Activated CD4-positive, CD25-positive, alpha-beta regulatory T cell treated with anti-CD3 and anti-CD28 coated beads, Interleukin-2, amount 50 U/mL, for 24 hours (primary cell): ENCODE measurements at places on chromosomes 1 and 21.

DNA sequence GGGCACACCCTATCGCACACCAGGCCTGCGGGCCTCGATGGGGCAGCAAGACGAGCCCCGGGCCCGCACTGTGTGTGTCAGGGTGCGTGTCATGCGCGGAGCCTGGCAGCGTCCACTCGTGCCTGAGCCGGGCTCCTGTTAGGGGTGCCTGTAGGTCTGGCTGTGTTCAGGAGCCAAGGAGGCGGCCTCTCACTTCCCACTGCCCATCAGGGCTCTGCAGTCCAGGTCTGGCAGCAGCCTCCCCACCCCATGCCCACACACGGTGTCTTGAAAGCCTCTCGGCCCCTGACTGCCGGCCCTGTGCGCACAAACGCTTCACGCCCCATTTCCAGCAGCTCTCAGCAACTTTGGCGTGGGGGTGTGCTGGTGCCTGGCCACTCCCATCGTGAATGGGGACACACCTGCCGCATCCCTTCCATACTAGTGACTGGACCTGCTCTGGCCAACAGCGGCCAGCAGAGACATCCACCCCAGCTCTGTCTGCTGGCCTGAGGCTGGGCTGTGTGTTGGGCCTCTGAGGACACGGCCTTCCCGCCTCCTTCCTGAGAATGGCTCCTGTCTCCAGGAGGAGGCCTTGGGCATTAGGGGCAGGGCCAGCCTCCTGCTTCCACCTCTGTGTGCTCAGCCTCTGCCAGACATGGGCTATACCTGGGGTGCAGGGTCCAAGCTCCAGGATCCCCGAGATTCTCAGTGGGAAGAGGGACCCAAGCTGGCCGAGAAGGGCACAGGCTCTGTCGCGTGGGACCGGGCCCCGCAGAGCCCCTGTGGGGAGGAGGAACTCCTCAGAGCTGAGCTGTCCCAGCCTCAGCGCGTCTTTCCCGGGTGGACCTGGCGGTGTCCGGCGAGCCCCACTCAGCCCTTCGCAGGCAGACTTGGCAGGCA lies 41.8 kb upstream of the ACTRT2 start:
- no peak for ATAC-seq

DNA sequence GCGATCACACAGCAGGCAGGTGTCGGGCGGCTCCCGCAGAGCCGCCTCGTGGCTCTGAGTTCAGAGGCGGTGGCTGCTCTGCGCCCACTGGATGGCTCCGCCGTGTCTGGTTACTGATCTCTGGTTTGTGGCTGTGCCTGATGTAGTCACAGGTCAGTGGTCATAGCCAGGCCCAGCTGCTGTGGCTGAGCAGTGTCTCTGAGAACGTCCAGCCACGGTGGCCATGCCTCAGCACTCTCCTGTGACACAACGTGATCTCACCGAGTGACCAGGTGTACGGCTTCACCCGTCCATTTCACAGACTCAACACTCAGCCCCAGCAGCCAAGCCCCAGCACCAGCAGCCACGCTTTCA lies 61.2 kb downstream of the KCNN3 start:
- ATAC-seq = no peak

DNA sequence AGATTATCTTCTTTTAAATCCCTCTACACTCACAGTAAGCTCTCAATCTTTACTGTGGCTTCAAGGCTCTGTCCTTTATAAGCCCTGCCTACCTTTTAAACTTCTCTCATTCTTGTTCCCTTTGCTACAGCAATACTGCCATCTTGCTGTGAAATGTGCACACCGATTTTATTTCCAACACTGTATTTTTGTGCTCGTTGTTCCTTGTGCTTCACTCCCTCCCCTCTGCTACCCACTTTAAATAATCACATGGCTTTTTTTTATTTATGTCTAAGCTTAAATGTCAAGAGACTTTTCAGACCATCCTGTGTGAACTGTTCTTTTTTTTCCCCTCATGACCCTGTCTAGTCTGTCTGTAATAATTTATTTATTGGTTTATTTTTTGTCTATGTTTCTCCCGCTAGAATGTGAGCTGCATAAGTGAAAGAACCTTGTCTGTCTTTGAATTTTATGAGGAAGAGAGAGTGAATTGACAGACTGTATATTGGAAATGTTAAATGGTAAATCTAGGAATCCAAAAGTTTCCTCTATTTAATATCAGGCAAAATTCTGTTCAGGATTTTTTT lies 45.7 kb downstream of the ABCD3 start:
- ATAC-seq = no peak

- no peak for ATAC-seq
Measured at GRCh38 chr1:59163268-59164092, 133.4 kb upstream of the FGGY start.

DNA sequence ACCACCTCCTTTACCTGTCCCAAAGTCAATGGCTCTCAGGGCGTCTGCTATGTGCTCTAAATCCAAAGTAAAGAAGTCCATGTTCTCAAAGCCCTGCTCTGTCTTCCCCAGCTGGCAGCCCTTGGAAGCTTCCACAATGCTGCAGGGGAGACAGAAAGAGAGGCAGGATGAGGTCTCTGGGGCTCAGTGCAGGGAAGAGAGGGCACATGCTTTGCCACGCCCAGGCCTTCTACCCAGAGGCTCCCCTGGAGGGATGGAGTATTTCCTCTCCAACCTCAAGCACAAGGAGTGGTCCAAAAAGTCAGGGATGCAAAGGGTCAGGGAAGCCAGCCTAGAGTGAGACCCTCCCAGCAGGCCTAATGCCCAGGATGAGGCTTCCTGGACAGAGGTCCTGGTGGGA lies 10.2 kb downstream of the TRIM63 start:
- ATAC-seq = no peak

DNA sequence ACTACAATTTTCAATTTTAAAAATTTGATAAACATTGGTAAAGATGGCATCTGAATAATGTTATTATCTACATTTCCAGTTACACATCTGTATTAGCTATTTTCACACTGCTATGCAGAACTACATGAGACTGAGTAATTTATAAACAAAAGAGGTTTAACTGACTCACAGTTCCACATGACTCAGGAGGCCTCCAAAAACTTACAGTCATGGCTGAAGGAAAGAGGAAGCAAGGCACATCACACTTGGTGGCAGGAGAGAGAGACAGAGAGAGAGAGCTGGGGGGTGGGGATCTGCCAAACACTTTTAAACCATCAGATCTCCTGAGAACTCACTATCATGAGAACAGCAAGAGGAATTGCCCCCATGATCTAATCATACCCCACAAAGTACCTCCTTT lies 850.0 kb downstream of the LTN1 start:
- ATAC-seq = no peak

DNA sequence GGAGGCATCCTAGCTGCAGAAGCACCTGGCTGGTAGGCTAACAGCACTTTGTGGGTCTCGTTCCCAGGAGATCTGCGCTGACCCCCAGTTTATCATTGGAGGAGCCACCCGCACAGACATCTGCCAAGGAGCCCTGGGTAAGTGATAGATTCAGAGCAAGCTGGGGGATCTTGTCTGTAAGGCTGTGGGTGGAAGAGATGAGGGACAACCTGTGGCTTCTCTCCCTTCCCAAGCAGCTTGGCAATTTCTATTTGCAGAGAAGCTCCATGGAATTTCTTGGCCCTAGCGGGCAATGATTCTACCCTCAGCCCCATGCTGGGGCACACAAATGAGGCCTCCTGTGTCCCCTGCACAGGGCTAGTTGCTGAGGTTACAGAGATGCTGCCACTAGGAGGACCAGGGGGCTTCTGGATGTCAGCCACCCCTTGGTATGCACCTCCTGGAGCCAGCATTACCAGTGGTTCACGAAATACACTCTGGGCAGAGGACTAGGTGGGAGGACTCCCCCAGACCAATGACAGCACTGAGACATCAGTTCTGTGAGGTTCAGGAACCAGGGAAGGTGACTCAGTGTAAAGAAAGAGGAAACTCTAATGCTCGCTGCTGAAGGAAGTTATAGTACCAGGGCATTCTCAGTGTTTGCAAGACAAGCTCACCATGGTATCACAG lies 5.5 kb downstream of the CAPN2 start:
- ATAC-seq = peak; percentile 60

DNA sequence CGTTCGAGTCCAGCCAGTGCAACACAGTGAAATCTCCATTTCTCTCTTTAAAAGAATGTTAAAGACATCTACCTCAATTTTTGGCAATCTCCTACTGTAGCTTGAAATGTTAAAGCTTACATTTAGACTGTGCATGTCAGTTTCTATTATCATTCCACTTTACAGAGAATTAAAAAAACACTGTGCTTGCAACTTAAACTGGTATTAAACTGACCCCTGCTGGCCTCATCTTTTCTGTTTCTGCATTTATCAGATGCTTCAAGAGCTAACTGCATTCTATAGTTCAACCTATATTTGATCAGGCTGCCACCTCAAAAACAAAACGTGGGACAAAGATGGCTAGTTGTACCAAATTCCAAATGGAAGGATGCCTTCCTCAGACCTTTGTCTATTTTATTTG lies 226.5 kb downstream of the SMYD3 start:
- ATAC-seq = no peak

DNA sequence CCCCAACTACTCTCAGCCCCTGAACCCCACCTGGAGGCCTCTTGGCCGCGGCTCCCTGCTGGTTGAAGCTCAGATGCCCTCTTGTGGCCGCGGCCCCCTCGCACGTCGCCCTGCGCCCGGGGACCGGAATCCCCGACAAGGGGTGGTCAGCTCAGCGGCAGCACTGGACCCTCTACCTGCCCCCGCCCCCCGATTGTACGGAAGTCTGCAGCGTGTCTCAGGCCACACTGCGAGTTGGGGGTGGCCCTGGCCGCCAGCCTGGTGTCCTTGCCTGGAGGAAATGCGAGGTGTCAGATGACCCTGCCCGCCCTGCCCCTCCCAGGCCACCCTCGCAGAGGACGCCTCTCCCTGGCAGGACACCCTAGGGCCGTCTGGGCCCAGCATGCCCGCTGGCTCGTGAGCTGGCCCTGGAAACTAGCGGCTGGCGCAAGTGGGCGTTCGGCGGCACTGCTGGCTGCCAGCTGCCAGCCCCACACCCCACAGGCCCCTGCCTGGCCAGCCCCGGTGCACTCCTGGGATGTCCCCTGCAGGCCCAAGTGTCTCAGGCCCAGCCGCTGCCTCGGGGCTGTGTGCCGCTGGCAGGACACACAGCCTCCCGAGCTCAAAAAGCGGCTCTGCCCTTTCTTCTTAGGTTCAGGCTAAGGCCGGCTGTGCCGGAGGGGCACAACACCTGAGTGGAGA lies 60.8 kb downstream of the EDN2 start:
- ATAC-seq = no peak

GRCh38 chr1:205767248-205767647 lies 8.0 kb downstream of the RAB29 start:
- no peak for ATAC-seq

GRCh38 chr1:24707687-24708086 lies 37.6 kb upstream of the CLIC4 start:
- no peak for ATAC-seq

DNA sequence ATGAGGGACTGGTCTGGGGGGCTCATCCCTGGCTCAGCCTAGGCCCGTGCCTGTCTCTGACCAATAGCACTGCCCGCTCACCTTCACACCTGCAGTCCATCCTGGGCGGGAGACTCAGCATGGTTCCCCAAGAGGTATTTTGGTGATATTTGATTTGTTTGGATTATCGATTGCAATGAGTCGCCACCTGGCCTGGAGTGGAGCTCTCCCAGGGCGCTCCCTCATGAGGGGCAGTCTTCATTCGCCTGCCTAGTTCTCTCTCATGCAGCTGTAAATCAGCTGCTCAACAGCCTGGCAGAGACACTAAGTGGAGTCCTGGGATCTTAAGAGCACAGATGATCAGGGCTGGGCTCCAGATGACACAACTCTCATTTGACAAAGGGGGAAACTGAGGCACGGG lies 90.1 kb upstream of the ACTL8 start:
- no peak for ATAC-seq

GRCh38 chr1:195733826-195734225 lies 874.4 kb downstream of the KCNT2 start:
- no peak for ATAC-seq

- ATAC-seq = no peak
Measured at GRCh38 chr1:84571150-84571535, 3.1 kb downstream of the CTBS start.

DNA sequence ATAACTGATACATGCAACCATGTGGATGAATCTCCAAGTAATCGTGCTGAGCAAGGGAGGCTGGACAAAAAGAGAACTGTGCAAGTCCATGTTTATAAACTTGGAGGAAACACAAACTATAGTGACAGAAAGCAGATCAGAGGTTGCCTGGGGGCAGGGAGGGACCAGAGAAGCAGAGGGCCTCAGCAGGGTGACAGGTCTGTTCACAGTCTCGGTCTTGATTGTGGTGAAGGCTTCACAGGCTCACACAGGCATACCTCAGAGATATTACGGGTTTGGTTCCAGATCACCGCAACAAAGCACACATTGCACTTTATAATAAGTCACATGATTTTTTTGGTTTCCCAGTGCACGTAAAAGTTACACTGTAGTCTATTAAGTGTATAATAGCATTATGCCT lies 28.5 kb downstream of the ACOT7 start:
- peak; percentile 95 for ATAC-seq
